ENCODE measurements at places on chromosomes 2 and 18.

DNA sequence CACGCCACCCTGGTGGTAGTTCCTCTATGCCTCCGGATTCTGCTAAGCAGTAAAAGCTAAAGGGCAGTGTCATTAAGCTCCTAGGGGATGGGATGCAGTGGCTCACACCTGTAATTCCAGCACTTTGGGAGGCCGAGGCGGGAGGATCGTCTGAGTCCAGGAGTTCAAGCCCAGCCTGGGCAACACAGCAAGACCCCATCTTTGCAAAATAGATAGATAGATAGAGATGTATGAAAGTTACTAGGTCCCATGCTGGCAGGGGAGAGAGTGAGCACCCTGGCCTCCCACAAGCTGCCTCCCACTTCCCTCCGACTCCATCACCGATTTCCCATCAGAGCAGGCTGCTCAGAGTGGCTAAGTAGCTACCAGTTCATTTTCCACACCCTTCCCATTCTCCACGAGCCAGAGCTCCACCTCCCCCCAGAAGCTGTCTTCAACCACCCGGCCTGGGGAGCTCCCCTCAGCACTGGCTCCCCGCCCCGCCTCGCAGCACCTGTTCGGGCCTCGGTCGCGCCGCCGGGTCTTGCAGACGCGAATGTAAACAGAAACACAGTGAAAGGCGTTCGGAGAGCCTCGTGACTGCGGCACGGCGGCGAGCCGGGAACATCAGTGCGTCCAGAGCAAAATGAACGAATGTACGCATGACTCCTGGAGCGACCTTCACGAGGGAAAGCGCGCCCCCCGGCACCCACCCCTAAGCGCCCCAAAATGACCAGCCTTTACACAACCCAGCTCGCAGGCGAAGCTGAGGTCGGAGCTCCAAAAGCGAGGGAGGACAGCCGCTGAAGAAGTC lies 598 bp upstream of the CEP68 start:
- no peak for DNase-seq

DNA sequence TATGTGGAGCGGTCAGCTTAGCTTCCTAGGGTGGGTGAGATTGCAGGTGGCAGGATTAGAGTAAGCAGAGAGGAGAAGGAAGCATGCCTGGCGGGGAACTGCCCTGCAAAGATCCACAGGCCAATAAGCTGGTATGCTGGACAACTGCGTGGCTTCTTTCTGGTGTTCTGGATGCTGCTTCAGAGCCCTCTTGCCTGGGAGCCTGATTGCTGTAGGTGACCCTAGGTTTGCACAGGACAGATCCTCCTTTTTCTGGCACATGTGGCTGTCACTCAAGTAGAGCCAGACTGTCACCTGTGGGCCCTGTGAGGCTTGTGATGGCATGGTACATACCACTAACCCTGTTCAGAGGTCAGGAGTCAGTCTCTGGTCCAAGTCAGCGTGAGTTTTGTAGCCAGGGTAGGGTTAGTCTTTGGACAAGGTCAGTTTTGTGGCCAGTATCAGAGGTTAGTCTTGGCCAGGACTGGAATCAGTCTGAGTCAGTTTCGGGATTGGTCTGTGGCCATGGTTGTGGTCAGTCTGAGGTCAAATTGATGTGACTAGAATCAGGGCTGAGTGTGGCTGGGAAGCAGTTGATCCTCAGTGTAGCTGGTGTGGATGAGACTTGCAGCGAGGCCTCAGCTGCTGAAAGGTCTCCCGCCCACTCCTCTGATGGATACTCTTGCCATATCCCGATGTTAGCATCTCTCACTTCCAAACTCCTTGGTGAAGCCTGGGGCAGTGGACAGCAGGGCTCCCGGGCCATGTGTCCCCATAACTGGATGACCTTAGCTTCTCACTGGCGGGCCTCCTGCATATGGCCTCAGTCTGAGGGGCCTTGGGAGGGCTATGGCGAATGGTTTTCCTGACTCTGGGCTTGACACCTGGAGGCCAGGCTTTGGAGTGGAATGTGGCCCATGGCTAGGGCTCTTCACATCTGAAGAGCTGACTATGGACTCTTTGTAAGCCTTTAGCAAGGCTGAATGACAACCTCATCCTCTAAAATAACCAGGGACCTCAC lies 260.5 kb downstream of the DYSF start:
- DNase-seq: no peak

GRCh38 chr2:56753182-56753581 lies 569.4 kb downstream of the CCDC85A start:
- DNase-seq: no peak

DNA sequence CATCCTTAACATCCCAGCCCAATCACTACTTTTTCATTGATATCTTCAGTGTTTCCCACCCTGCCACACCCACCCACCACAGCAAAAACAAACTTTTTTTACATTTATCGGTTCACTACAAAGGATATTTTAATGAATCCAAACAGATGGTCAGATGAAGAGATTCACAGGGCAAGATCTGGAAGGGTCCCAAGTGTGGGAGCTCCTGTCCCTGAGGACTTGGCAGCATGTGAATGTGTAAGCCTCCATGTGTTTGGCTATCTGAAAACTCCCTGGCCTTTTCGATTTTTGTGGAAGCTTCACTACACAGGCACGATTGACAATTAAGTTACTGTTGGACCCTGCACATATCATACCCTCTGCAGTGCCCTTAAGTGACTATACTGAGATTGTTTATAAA lies 48.1 kb upstream of the CRIM1 start:
- DNase-seq: no peak

DNA sequence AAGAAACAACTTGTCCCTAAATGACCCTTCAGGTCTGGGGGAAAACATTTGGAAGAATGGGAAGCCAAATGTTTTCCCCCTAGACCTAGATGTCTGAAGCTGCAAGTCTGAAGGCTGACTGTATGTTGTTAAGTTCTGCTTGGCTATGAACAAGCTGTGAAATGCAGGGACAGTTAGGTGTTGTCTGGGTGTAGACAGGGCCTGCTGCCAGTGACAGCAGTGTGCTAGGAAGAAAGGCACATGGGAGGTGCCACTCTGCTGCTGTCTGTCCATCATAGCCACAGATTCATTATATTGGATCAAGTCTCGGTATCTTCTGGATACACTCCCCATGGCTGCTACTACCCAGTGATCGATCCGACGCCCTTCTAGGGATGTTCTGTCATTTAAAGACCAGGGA lies 265.9 kb upstream of the PXDN start:
- DNase-seq: no peak

- DNase-seq: no peak
These were observed 311.9 kb downstream of the NRXN1 start for GRCh38 chr2:50719837-50720696.

GRCh38 chr2:53006980-53007379 lies 760.6 kb upstream of the CHAC2 start:
- DNase-seq: no peak

DNA sequence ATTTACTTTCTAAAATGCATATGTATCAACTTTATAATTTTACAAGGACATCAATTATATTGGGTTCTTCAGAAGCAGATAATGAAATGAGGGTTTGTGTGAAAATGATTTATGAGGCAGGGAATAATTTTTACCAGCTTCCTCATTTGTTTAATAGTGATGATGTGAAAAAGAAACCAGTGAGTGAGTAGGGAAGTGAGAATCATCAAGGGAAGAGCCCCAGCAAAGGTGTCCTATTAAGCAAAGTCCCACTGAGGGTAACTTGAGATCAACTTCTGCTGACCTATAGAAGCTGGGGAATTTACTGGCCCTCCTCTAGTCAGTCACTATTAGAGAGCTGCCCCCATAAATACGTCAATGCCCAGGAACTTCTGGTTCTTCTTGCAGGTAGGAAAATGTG lies 266.8 kb upstream of the LYPD1 start:
- DNase-seq: no peak

DNA sequence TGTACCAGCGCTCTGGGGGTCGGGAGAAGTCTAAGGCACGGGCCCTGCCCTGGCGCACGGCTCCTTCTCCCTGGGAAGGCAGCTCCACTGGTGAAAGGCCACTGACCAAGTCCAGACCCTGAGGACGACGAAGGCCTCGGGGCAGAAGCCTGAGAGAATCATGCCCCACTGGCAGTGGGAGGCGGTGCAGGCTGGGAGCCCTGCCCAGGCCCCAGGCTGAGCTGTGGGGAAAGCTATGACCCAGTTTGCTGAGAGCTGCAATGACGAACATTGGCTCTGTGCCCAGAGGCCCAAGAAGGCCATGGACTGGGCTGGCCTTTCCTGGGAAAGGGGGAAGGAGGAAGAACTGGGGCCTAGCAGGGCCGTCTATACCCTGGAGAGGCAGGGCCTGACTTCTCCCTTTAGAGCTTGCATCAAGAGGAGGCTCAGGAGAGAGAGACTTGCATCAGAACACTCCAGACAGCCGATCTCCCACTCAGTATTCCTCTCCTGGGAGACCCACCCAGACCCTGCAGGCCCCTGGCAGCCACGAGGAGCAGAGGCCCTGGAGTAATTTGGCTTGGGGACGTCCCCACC lies 32.9 kb downstream of the HS1BP3 start:
- DNase-seq: peak; percentile 67

GRCh38 chr18:59690186-59690982 lies 6.8 kb downstream of the CCBE1 start:
- DNase-seq: no peak

DNA sequence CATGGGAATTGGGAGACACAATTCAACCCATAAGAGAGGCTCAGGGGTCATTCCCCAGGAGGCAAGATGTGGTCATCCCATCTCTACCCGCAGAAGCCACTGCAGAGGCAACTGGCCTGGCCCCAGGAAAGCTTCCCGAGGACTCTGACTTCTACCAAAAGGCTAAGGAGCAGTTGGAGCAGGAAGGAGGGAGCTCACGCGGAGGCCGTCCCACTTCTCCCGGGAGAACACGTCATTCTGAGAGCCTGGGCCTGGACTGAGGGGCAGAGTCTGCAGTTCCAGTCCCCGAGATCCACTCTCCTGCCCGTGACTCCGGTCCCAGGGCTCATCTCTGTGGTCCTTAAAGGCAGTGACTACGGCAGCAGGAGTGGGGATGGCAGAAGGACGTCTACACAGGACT lies 69.0 kb upstream of the TAF1B start:
- DNase-seq: no peak

DNA sequence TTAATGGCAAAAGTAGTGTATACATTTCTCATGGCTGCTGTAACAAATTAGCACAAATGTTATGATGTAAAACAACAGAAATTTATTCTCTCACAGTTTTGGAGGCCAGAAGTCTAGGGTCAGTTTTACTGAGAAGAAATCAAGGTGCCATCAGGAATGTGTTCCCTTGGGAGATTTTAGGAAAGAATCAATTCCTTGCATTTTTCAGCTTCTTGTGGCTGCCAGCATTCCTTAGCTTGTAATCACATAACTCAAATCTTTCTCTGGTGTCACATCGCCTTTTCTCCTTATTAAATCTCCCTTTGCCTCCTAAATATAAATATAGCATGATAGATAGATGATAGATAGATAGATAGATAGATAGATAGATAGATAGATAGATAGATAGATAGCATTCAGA lies 307.0 kb upstream of the REG3G start:
- DNase-seq: no peak

DNA sequence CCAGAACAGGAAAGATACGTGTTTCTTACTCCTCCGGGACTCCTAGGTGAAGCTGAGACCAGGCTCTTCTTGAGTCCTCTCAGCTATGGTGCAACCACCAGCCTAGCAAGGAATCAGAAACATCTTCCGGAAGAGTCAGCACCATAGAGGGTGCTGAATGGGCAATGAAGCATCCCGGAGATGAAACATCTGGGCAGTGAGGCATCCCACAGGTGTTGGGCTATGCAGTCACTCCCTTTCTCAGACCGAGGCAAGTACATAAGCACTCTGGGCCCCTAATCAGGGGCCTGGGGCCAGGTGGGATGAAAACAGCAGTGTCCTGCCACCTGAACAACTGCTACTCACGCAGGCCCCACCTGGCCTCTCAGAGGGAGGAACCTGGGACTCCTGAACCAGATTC lies 1.4 kb upstream of the CAPN10 start:
- DNase-seq: peak; percentile 30

DNA sequence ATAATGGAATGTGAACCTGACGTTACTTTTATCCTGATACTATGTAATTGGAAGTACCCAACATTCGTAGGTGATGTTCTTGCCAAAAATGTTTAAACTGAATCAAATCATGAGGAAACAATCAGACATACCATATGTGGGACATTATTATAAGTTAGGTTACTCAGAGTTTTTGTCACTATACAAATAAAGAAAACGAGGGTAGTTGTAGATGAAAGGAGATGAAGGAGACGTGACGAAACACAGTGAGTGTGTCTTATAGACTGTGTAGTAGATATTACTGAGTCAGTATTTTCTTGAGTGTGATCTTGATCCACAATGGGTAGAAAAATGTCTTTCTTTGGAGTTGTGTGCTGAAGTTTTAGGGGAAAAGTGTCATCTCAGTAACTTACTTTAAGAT lies 176.8 kb downstream of the ZNF407 start:
- DNase-seq: no peak

- no peak for DNase-seq
These were observed 32.9 kb downstream of the RMC1 start for GRCh38 chr18:23536204-23536603.

GRCh38 chr2:200455958-200456421 lies 53.9 kb downstream of the KCTD18 start:
- no peak for DNase-seq

GRCh38 chr2:109265369-109265768 lies 136.4 kb downstream of the SH3RF3 start:
- no peak for DNase-seq

DNA sequence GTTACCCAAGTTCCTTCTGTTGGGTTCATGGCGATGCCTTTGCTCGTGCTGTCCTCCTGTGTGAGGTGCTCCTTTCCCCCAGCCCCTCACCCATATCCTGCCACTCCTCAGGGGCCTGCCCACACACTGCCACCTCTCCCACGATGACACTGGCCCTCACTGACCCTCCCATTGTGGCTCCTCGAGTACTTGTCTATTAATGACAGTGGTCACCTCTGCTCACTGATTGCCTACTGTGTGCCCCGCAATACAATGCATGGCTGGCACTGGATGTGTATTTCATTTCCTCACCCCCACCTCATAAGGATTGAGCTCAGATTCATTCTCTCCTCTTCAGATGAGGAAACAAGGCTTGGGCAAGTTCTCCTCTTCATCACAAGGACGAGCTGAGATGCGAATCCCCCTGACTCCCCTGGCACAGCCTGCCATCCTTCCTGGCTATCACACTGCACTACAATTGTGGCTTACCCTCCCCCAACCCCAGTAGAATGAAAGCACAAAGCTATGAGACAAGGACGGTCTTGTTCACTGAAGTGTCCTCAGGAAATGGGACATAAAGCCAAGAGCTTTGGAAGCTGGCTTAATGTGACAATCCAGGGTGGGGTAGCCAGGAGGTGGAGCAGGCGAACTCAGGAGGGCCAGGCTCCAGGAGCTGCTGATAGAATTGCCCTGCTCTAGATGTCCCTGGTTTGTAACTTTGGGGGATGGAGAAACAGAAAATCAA lies 93.9 kb upstream of the RAB12 start:
- no peak for DNase-seq

- DNase-seq: no peak
These were observed 93.7 kb downstream of the AOX1 start for GRCh38 chr2:200679535-200679934.

GRCh38 chr2:201837824-201838431 lies 31.6 kb downstream of the CDK15 start:
- no peak for DNase-seq
